ENCODE measurements at places on chromosomes 1 and 21.

GRCh38 chr1:184199036-184199435 lies 147.5 kb downstream of the TSEN15 start:
- DNase-seq, result no peak

DNA sequence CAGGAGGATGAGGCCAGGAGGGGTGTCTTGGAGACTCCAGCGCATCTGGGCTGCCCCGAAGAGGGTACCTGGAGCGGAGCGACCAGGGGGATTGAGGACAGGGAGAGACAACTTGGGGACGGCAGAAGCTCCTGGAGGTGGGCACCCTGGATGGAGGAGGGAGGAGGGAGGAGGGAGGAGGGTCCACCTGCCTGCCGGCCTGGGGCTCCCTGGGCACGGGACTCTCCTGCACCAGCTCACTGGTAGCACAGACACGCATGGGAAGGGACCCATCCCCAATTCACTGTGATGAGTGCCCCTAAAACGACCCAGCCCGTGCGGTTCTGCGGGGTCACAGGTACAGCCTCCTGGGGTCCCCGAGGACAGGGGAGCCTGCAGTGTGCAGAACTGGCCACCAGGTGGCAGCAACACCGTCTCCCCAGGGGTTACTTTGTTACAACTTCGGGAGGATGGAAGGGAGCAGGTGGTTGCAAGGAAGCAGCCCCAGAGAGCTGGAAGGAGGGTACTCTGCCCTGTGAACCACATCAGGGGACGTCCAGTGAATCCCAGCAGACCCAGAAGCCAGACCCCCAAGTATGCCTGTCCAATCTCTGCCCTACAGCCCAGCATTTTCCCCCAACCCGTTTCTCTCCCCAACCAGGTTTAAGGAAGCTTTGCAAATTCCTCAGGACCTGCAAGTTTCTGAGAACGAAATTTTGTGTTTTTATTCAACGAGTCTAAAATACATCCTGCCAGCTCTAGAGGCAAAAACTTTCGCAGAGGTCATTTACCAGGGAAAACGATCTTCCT lies 482.4 kb downstream of the NPHP4 start:
- peak; percentile 74 for DNase-seq

DNA sequence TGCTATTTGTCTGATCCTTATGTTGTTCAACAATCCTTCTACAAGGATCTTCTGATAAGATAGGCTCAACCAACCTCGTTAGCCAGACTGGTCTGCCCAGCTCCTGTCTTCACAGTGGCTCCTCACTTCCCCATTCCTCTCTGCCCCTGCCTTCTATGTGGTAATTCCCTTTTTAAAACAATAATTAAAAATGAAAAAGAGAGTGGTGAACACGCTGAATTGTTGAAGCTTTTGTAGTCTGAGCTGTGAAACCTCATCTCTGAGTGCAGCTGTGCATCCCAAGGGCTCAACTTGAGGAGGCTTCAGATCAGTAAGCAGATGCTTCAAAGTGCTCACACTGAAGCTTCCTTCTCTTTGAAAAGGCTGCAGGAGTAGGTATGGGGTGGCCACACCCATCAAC lies 70.7 kb upstream of the JUN start:
- DNase-seq, result no peak

DNA sequence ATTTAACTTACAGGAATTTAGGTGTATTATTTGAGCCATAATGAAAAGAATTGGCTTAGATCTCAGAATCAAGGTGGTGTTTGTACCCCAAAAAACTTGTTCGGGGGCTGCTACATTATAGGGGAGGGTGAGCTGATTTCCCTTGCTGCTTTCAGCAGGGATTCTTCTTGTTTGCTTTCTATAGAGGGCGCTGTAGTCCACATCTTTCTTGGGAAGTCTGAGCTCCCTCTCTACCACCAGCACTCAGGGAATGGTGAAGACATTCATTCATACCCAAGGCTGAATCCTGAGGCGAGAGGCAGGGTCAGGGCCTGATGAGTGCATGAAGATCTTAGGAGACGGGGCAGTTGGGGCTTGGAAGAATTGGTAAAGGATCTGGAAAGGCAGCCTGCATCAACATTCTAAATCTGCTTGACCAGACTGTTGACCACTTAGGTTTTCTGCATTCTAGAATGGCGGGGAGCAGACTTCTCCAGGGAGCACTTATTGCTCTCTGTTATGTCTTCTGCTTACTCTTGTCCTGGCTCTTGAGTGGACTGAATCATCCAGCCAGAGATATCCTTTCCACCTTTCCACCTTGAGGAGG lies 18.9 kb downstream of the SPATA46 start:
- DNase-seq, result no peak

DNA sequence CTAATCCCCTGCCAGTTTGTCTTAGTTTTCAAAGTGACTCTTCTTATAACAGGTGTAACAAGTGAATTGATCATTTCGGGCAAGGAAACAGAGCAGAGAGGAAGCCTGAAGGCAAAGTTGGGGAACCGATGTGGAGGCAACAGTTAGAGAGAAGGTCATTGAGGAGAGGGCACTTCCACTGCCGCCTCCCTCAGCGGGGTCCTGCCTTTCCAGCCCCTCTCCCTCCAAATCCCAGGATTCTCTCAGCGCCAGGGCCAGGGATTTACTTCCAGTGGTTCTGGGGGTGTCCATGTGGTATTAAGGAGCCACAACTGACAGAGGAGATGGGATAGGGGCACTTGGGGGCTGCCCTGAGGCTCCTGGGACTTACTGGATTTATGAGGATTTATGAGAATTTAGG lies 39.7 kb upstream of the PDE9A start:
- peak; percentile 15 for DNase-seq

DNA sequence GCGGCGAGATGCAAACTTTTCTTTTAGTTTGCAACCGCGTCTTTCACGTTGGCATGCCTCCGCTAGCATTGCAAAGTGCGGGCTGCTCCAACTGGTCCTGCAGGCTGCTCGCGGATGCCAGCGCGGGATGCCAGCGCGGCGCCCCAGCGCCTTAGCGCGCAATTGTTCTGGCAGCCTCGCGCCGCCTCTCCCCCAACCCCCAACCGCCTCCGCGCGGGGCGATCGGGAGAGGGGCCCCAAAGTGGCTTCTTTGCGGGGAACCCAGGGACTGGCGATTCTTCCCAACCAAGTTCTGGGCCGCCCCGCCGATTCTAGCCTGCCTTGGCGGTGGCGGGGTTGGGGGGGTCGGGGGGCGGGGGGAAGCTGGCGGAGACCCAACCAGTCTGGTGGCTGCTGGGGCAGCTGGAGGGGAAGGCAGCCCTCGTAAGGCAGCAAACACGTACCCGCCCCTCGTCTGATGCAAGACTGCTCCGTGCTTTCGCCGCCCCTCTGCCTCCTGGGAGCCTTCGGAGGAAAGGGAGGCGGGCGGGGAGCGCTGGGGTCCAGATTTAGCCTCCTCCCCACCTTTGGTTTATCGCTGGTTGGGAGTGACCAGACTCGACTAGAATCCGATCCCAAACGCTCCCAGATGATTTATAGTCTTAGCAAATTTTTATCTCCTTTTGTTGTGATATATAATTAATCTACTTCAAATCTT lies 756 bp downstream of the PHGDH start:
- DNase-seq, result peak; percentile 91

GRCh38 chr1:89523572-89524368 lies 859 bp upstream of the LRRC8B start:
- no peak for DNase-seq

DNA sequence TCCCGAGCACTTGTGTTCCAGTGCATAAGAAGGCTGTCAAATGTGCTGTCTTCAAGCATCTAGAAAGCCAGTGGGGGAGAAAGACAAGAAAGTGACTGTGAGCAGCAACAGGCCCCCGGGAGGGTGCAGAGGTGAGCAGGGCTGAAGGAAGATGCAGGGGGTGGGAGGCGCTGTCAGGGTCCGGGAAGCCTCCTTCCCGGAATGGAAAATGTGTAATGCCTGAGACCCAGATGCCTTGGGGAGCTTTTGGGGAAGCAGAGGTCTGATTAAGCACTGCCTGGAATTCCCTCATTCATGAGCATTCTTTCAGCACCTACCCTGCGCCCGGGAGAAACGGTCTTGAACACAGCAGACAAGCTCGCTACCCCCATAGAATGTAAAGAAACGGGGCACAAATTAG lies 1.3 kb downstream of the NPHP4 start:
- no peak for DNase-seq

GRCh38 chr1:39849203-39849602 lies 34.1 kb downstream of the TRIT1 start:
- no peak for DNase-seq

GRCh38 chr1:241677201-241677600 lies 25.1 kb downstream of the WDR64 start:
- DNase-seq, result no peak

DNA sequence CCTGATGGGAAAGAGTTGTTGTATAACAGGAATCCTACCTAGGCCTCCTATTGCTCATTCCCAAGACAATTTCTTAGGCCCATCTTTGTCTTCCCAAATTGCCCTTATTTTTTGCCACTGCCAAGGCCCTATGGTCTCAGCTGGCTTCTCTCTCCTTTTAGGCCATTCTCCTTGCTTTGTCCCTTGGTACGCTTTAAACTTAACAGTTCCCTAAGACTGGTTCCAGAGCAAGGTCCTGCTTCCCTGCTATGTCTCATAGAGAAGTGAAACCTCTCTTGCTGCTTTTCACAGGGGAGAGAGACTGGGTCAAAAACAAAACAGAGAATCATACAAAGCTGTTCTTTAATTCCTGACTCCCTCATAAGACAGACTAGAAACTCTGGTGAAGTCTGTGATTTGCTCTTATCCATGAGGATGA lies 77.1 kb downstream of the XCL2 start:
- no peak for DNase-seq

GRCh38 chr1:172545396-172546004 lies 12.6 kb downstream of the SUCO start:
- DNase-seq, result no peak
